ENCODE measurements at places on chromosomes 2 and 18.

- DNase-seq: no peak
Measured at GRCh38 chr2:72145658-72146329, 1.9 kb downstream of the CYP26B1 start.

- no peak for DNase-seq
Measured at GRCh38 chr2:199457147-199458008, at the start of gene SATB2. TSS of gene SATB2 (minus strand) at chr2:199457939. CDS start at chr2:199456037, 1,902 bp downstream.

DNA sequence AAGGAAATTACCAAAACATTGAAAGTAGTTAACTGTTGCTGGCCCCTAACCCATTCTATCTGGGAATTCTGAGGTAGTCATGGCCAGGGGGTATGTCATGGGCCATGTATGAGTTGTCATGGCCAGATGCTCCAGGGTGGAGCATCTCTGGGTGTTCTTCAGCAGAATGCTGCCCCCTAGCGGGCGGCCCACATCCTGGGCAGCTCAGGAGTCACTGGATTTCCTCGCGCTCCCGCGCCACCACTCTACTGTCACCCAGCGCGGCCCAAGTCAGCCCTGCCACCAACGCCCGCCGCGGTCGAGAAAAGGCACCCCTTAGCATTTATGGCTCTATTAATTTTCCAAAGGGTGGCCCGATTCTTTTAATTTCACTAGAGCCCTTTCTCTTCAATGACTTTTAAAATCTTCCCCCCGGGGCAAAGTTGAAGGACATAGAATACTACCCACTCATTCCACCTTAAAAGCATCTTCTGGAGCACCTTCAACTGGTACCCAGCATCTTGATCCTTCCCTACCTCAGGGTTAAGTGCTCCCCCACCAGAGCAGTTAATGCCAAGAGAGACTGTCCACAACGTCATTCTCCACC lies 41.6 kb downstream of the PKDCC start:
- no peak for DNase-seq

GRCh38 chr2:62032096-62032495 lies 126.6 kb downstream of the COMMD1 start:
- DNase-seq: no peak

GRCh38 chr2:172976116-172976515 lies 99.5 kb upstream of the MAP3K20 start:
- no peak for DNase-seq

GRCh38 chr2:62293490-62294271 lies 97.8 kb downstream of the B3GNT2 start:
- no peak for DNase-seq

All from AG04449 (cell line).